ENCODE measurements at places on chromosomes 3 and 15. TPM values are rescaled to one million over a fixed set of nuclear protein-coding genes. Genes with fewer than 3 reads are reported as not detected.

ANKRD34C gene
- total RNA-seq, result not detected

CMTM7 gene
- total RNA-seq, result 8.7 TPM

FBXW12 gene
- total RNA-seq, result 0.32 TPM

P2RY12 gene
- 5.3 TPM for total RNA-seq

C3orf38 gene
- total RNA-seq, result 60.5 TPM

ARPP21 gene
- total RNA-seq, result 11.8 TPM

COMMD2 gene
- 59.2 TPM for total RNA-seq

AMT gene
- total RNA-seq, result 6.7 TPM

SLC28A2 gene
- not detected for total RNA-seq

CCDC39 gene
- not detected for total RNA-seq

LRRC31 gene
- total RNA-seq, result not detected

FRMD5 gene
- 2.9 TPM for total RNA-seq

MOBP gene
- 0.05 TPM for total RNA-seq

NSUN3 gene
- total RNA-seq, result 41.4 TPM

LRCH3 gene
- 138 TPM for total RNA-seq

ZNF280D gene
- 175 TPM for total RNA-seq

A4GNT gene
- total RNA-seq, result not detected

GUCA1C gene
- not detected for total RNA-seq

TEX9 gene
- 17.3 TPM for total RNA-seq

ZNF620 gene
- total RNA-seq, result 5.3 TPM

SUSD5 gene
- total RNA-seq, result 3.0 TPM

RSRC1 gene
- 70.6 TPM for total RNA-seq

GPR87 gene
- total RNA-seq, result 5.0 TPM

AHSG gene
- total RNA-seq, result 0.26 TPM

CCDC54 gene
- not detected for total RNA-seq

KLF15 gene
- 1.6 TPM for total RNA-seq

MME gene
- total RNA-seq, result 59.3 TPM

SLC24A5 gene
- total RNA-seq, result 0.26 TPM

MYO5C gene
- total RNA-seq, result 11.6 TPM

MEX3B gene
- total RNA-seq, result 17.1 TPM

ROBO1 gene
- 67.0 TPM for total RNA-seq

UROC1 gene
- total RNA-seq, result not detected

LMAN1L gene
- total RNA-seq, result 0.85 TPM

BCL2A1 gene
- 2.3 TPM for total RNA-seq

KCTD6 gene
- 28.2 TPM for total RNA-seq

PYGO1 gene
- total RNA-seq, result 40.9 TPM

MAP2K5 gene
- 17.3 TPM for total RNA-seq

RASGRF1 gene
- 0.48 TPM for total RNA-seq

DGKG gene
- 9.3 TPM for total RNA-seq

CHDH gene
- total RNA-seq, result 0.58 TPM

ITIH1 gene
- not detected for total RNA-seq

FBN1 gene
- total RNA-seq, result 698 TPM

TP63 gene
- total RNA-seq, result 26.3 TPM

TMEM212 gene
- total RNA-seq, result not detected

ZNF501 gene
- total RNA-seq, result 14.3 TPM

GP9 gene
- total RNA-seq, result not detected

KBTBD8 gene
- total RNA-seq, result 3.8 TPM

MYH15 gene
- 1.2 TPM for total RNA-seq

ACKR4 gene
- 6.8 TPM for total RNA-seq

GABRR3 gene
- total RNA-seq, result 0.11 TPM

CFAP100 gene
- not detected for total RNA-seq

RCN2 gene
- total RNA-seq, result 108 TPM

BFSP2 gene
- total RNA-seq, result not detected

Data from urinary bladder (tissue), 4 donors.